ENCODE measurements at places on chromosomes 5 and 9.

DNA sequence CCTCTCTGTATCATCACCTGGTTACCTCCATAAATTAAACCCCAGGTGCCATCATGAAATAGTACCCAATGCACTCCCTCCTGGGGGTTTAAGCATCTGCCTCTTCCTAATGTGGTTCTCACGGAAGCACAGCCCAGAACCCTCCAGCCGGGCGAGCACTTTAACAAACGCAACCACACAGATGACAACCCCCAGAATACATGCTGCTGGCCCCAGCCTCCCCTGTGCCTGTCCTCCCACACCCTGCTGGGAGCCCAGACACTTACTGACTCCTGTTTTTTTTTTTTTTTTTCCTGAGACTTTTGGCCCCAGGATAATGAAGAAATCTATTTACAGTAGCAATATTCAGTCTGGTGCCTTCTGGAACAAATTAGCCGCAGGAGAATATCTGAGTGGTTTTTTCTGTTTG lies 50.0 kb upstream of the COL5A1 start:
- peak; percentile 99 for DNase-seq

DNA sequence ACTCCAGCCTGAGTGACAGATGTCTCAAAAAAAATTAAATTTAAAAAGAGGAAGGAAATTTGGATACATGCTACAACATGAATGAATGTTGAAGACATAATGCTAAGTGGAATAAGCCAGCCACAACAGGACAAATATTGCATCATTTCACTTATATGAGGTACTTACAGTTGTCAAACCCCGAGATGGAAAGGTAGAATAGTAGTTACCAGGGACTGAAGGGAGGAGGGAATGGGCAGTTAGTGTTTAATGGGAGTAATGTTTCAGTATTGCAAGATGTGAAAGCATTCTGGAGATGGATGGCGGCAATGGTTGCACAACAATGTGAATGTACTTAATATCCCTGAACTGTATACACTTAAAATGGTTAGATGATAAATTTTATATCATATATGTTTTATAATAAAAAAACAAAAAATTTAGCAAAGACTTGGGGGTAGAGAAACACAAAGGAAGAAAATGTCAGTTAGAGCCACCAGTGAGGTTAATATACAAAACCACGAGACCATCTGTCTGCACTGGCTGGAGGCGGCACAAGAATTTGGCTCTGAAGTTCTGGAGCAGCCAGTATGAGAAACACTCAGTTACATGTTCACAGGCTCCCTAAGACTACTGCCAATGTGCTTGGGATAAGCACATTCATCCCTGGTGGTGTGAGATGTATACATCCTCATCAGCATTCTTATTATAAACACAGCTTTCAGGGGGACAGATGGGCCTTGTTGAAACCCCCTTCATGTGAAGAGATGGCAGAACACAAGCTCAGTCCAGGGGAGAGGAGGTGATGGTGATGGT lies 37.0 kb upstream of the RPS23 start:
- no peak for DNase-seq

DNA sequence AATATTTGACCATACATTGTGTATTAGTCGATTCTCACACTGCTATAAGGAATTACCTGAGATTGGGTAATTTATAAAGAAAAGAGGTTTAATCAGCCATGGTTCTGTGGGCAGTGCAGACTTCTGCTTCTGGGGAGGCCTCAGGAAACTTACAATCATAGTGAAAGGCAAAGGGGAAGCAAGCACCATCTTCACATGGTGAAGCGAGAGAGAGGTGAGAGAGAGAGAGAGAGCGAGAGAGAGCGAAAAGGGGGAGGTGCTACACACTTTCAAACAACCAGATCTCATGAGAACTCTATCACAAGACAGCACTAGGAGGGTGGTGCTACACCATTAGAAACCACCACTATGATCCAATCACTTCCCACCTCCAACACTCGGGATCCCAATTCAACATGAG lies 4.1 kb upstream of the GRAMD2B start:
- DNase-seq: no peak

DNA sequence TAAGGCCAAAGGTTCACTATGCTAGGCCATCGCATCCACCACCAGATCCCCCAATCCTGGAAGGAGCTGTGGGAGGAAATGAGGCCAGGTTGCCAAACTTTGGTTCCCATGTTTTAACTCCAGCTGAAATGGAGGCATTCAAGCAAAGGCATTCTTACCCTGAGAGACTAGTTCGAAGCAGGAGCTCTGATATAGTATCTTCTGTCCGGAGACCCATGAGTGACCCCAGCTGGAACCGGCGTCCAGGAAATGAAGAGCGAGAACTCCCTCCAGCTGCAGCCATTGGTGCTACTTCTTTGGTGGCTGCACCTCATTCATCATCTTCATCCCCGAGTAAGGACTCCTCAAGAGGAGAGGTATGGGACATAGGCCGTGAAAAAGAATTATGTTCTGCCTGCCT lies 75.6 kb downstream of the GAPVD1 start:
- DNase-seq: no peak

DNA sequence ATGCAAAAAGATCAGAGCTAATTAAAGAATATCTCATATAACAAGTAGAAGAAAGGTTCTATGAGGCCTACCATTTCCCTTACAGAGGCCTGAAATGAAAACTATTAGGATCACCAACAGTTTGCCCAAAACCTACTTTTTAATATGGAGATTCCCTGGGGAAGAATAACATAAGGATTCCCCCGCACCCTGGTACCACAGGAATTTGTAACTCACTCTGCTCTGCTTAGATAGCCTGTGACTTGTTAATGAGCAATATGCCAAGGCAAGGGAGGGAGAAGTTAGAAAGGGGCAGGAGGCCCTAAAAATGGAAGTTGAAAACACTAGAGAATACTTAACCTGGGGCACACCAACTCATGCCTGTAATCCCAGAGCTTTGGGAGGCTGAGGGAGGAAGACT lies 107.0 kb downstream of the CDH6 start:
- no peak for DNase-seq

- no peak for DNase-seq
Observed at GRCh38 chr5:94254214-94254613, 364.2 kb downstream of the KIAA0825 start.

DNA sequence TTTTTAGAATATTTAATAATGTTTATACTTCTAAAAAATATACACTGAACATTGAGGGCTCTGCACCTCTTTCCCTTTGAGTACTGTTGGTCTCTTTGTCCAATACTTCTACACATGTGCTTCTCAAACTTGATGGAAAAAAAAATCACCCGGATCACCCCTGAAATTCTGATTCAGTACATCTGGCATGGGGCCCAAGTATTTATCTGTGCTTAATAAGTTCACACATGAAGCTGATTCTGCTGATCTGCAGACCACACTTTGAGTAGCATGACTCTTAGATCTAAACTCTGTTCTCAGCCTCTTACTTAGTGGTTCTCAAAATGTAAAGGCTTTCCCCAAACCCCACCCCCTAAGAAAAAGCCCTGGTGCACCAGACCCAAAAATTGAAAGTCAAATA lies 12.0 kb downstream of the RUSC2 start:
- DNase-seq: no peak

GRCh38 chr9:68896486-68896885 lies 117.4 kb downstream of the PRKACG start:
- DNase-seq: no peak

DNA sequence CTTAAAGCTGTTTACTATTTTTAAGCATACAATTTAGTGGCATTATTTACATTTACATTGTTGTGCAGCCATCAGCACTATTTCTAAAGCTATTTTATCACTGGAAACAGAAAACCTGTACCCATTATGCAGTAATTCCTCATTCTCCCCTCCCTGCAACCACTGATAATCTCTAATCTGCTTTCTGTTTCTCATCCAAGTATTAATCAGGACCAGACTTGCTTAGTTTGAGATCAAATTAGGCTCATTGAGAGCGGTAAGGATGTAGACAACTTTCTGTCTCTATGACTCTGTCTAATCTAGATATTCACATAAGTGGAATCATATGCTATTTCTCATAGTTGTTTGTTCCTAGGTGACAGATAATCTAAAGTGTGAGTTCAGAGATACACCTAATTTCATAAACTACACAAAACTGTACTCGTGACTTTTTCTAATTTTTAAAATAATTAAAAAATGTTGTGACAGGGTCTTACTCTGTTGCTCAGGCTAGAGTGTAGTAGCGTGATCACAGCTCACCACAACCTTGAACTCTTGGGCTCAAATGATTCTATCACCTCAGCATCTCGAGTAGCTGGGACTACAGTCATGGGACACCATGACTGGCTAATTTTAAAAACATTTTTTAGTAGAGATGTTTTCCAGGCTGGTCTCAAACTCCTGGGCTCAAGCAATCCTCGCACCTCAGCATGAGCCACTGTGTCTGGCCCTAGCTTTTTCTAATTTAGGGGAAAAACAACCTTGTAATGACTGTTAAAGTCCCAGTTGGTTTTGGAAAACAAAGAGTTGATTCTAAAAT lies 37.6 kb downstream of the BDP1 start:
- DNase-seq: no peak

DNA sequence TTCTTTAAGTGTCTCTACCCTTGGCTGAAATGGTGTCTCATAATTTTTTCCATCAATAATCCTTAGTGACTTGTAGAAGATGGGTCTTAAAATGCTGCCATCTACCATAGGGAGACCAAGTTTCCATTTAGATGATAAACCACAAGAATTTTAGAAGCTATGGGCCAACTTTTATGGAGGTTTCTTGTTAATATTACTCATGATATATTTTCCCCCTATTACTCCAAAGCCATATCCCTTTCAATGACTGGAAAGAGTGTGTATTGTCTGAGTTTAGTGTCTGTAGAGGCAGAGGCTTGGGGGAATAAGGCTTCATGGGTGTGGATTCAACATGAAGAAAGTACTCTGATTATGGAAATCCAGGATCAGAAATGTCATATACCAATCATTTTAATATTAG lies 507.3 kb upstream of the TNC start:
- no peak for DNase-seq

GRCh38 chr9:104833696-104834095 lies 69.8 kb downstream of the NIPSNAP3B start:
- DNase-seq: no peak

GRCh38 chr5:68066277-68066955 lies 149.1 kb upstream of the PIK3R1 start:
- DNase-seq: no peak

- DNase-seq: no peak
Observed at GRCh38 chr5:116763987-116764866, 189.6 kb upstream of the SEMA6A start.

DNA sequence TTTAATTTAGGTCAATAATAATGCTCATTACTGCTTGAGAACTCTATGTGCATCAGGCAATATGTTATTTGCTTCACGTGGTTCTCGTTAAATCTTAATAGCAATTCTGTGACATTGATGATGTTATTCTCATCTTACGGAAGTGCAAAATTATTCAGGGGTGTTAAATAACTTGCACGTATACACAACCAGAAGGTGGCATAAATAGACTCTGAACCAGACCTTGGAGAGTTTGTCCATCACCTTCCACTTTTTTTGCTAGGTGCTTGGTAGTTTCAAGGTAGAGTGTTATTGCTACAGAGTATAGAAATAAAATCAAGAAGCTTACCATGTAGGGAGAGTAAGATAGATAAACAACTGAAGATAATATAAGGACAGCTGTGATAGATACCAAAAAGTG lies 23.6 kb upstream of the TNFAIP8 start:
- no peak for DNase-seq

- DNase-seq: no peak
Observed at GRCh38 chr5:115810761-115811160, 5.7 kb downstream of the CDO1 start.

DNA sequence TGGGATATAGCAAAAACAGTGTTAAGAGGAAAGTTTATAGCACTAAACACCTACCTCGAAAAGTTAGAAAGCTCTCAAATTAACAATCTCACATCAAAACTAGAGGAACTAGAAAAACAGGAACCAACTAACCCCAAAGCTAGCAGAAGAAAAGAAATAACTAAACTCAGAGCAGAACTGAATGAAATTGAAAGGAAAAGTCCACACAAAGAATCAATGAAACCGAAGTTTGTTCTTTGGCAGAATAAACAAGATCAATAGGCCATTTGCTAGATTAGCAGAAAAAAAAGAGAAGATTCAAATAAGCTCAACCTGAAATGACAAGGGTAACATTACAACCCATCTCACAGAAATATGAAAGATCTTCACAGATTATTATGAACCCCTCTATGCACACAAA lies 234.8 kb upstream of the ISL1 start:
- DNase-seq: no peak

- peak; percentile 51 for DNase-seq
Observed at GRCh38 chr5:54243483-54244080, 66.8 kb downstream of the ARL15 start.

DNA sequence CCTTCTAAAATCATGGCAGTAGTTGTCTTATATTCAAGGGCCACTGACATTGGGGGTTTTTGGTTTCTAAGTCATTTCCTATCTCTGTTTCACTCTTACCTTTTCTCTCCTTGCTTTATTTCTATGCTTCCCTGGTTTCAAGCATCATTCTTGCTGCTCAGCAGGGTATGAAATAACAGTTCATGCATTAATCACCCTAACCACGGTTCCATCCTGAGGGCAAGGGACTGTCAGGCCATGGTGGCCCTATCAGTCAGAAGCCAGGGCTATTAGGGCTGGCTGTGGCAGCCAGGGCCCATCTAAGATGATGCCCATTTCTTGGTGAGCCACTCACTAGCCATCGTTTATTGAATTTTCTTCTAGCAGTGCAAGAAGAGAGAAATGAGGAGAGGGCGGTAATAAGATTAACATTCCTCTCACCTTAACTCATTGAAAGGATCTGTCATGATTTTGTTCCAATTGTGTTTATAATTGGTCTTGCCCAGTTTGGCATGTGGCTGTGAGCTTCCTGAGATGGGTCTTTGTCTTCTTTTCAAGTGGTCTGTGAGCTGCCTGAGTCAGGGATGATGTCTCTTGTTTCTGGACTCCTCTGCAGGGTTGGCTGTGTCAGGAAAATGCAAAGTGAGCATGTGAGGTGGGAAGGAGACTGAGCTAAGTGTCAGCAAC lies 45.2 kb downstream of the CYSTM1 start:
- DNase-seq: no peak

DNA sequence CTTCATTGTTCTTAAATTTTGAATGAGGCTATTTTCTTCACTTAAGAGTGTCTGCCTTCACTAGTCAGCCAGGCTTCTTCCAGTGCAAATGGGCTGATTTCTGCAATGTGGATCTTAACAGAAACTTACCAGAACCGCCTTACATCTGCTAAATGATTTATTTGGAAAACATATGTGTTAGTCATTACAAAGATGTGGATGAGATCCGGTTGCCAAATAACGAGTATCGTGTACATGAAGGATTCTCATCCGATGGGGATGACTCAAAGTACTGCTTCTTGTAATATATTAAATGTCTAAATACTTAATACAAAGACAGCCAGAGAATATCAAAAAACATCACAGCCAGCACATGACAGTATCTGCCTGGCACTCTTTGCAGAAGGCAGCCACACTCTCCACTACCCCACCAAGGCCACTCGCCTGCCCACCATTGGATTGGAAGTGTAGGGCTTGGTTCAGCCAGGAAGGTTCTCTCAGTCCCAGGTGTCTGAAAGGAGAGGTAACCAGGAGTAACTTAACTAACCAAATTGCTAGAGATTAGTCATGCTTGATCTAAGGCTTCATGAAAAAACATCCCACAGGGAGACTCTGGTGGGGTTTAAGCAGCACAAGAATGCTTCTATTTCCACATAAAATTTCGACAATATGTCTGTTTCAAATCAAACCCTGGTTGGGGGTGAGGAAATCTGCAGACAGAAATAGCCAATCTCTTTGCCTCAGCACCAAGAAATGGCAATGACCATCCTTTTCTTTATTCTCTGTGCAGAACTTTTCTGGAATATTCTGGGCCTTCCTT lies 174.8 kb downstream of the GADD45G start:
- no peak for DNase-seq
